Keratinocyte (primary cell): ENCODE measurements at places on chromosomes 6 and 20.

DNA sequence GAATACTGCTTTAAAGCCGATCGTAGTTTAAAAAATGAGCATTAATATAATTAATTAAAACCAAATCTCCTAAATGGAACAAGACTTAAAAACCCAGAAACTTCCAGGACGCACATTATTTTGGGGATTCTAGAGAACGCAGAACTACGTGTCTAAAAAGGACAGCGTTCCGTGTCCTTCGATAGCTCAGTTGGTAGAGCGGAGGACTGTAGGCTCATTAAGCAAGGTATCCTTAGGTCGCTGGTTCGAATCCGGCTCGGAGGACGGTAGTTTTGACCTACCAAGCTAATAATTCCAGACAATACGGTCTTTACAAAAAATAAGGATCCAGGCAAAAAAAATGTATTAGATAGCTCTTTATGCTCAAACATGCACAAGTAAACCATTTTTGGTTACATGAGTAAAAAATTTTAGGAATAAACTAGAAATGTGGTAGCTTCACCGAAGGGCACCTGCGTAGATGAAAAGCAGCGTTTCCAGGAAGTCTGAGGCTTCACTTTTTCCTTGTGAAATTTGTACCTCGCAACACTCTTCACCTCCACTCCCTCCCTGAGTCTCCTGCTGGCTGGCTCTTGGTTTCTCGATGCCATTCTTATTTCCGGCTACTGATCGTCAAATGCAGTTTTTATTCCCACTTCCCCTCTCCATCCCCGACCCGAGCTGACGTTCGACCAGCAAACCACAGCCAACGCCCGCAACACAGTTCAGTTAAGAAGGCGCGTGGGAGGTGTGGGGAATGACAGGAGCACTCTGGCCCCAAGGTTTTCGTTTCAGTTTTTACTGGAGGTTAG, 19.6 kb upstream of the ABT1 start:
- H3K36me3 ChIP-seq, result no peaks in the 10 kb centered on the region
- peaks cover 12% of the 10 kb centered on the region for H3K4me1 ChIP-seq
- H3K4me3 ChIP-seq, result peak overlapping the region; percentile 75
- no peak overlapping the region for H3K27ac ChIP-seq

- no peak overlapping the region for H3K4me3 ChIP-seq
- no peaks in the 10 kb centered on the region for H3K4me1 ChIP-seq
- H3K27me3 ChIP-seq, result no peaks in the 10 kb centered on the region
- no peak overlapping the region for H3K27ac ChIP-seq
Observed at GRCh38 chr6:35017411-35018181, 123.5 kb downstream of the TCP11 start.

DNA sequence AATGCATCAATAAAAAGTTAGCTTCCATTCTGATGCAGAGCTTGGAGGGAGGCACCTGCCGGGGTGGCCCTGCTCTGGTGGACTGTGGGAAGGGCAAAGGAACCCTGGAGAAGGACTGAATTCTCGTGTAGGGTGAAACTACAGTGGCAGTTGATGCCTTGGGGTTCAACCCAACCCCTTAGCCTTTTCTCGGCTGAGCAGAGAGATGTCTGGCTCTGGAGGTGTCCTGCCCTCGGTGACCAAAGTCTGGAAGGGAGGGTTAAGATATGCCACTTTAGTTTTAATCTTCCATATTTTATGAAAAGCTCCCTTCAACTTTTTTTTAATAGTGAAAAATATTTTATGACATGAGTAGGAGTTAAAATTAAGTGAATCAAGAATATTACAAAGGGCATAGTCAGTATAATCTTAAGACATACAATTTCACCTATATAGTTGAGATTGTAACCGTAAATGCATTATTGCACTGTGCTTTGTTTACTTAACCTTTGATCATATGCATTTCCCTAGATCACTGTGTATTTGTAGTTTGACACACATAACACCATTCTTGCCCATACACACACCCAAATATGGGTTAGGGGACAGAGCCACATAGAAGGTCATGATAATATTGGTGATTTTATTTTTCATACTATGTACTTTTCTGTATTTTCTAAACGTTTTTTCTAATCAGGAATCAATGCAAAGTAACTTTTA, 179.6 kb downstream of the MCHR2 start:
- DNase-seq, result no peak
- H3K4me1 ChIP-seq, result no peaks in the 10 kb centered on the region
- no peak overlapping the region for H3K4me3 ChIP-seq
- H3K27ac ChIP-seq, result no peak overlapping the region
- no peaks in the 10 kb centered on the region for H3K27me3 ChIP-seq

- no peak for DNase-seq
- H3K27ac ChIP-seq, result no peak overlapping the region
- H3K36me3 ChIP-seq, result no peaks in the 10 kb centered on the region
- H3K4me3 ChIP-seq, result no peak overlapping the region
Observed at GRCh38 chr20:51190783-51191180, 167.9 kb upstream of the KCNG1 start.

DNA sequence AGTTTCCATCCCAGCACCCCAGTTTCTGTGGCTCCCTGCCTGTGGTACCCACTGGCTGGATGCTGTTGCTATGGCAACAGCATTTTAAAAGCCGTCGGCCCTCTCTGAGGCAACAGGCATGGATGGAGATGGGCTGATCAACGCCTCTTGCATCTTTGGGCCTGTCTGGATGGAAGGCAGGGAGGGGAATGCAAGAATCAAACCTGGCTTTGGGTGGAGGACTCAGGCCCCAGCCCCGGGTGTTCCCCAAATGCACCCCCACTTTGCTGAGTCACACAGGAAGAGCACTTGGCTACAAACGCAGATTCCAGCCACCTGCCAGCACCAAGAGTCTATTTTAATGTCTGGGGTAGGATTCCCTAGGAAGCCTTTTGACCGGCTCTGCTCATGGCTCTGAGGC, 45.7 kb upstream of the TGM2 start:
- no peaks in the 10 kb centered on the region for H3K36me3 ChIP-seq
- no peak overlapping the region for H3K27ac ChIP-seq
- peaks cover 7% of the 10 kb centered on the region for H3K4me1 ChIP-seq
- no peaks in the 10 kb centered on the region for H3K27me3 ChIP-seq
- no peak for DNase-seq

GRCh38 chr6:101777646-101778045, 384.1 kb downstream of the GRIK2 start:
- H3K4me1 ChIP-seq, result no peaks in the 10 kb centered on the region
- no peaks in the 10 kb centered on the region for H3K27me3 ChIP-seq
- no peak overlapping the region for H3K27ac ChIP-seq
- no peaks in the 10 kb centered on the region for H3K36me3 ChIP-seq
- no peak for DNase-seq

DNA sequence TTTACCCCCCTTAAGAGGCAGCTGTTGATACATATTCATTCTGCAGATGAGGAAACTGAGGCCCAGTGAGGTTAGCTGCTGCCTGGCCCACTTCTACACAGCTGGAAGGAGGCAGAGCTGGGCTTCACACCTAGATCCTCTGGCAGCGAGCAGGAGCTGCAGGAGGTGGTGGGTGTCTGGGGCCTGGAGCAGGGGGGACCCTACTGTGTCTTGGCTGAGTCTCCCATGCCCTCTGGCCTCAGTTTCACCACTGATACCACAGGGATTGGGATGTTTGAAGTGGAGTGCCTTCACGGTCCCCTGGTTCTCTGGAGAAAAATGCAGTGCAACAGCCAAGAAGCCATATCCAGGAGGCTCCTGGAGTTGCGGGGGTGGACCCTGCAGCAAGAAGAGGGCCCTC, 8.2 kb upstream of the BPIFA2 start:
- no peak for DNase-seq
- no peaks in the 10 kb centered on the region for H3K4me1 ChIP-seq
- H3K36me3 ChIP-seq, result no peaks in the 10 kb centered on the region
- H3K4me3 ChIP-seq, result no peak overlapping the region
- no peaks in the 10 kb centered on the region for H3K27me3 ChIP-seq

DNA sequence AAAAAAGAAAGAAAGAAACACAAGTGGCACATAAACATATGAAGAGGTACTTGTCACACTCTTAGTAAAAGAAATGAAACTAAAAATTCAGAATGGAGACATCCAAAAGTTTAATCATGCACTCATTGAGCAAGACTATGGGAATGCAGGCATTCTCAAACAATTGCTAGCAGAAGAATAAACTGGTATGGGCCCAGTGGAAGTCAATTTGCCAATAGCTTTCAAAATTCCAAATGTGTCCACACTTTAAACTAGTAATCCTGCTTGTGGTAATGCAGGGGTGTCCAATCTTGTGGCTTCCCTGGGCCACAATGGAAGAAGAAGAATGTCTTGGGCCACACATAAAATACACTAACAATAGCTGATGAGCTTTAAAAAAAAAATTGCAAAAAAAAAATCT, 97.4 kb downstream of the EPB41L2 start:
- no peaks in the 10 kb centered on the region for H3K36me3 ChIP-seq
- H3K4me1 ChIP-seq, result no peaks in the 10 kb centered on the region
- DNase-seq, result no peak
- no peak overlapping the region for H3K4me3 ChIP-seq

- H3K4me1 ChIP-seq, result no peaks in the 10 kb centered on the region
- no peaks in the 10 kb centered on the region for H3K27me3 ChIP-seq
- no peaks in the 10 kb centered on the region for H3K36me3 ChIP-seq
- H3K27ac ChIP-seq, result no peak overlapping the region
- DNase-seq, result no peak
- no peak overlapping the region for H3K4me3 ChIP-seq
Observed at GRCh38 chr6:140581601-140582000, 1207.2 kb upstream of the CITED2 start.

DNA sequence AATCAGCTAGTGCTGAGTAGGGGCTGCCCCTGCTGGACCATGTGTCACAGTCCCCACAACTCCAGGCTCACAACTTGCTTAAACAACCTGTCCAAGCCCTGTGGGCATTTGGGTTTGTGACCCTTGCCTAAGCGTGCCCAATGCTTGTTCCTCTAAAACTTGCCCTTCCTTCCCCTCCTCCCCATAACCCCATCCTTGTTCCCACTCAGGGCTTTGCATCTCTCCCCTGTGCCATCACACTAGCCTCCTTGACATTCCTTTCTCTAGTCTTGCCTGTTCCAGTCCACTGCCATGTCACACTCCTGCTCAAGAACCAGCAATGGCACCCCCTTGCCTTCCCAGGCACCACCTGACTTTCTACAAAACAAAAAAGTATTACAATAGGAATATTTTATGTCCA, 2.3 kb upstream of the DLGAP4 start:
- no peak overlapping the region for H3K27ac ChIP-seq
- no peaks in the 10 kb centered on the region for H3K4me1 ChIP-seq
- peaks cover 74% of the 10 kb centered on the region for H3K27me3 ChIP-seq
- H3K36me3 ChIP-seq, result no peaks in the 10 kb centered on the region
- no peak overlapping the region for H3K4me3 ChIP-seq

GRCh38 chr20:20089939-20090338, 37.6 kb downstream of the CFAP61 start:
- H3K4me1 ChIP-seq, result no peaks in the 10 kb centered on the region
- DNase-seq, result no peak
- no peak overlapping the region for H3K27ac ChIP-seq
- H3K27me3 ChIP-seq, result no peaks in the 10 kb centered on the region
- H3K36me3 ChIP-seq, result no peaks in the 10 kb centered on the region

DNA sequence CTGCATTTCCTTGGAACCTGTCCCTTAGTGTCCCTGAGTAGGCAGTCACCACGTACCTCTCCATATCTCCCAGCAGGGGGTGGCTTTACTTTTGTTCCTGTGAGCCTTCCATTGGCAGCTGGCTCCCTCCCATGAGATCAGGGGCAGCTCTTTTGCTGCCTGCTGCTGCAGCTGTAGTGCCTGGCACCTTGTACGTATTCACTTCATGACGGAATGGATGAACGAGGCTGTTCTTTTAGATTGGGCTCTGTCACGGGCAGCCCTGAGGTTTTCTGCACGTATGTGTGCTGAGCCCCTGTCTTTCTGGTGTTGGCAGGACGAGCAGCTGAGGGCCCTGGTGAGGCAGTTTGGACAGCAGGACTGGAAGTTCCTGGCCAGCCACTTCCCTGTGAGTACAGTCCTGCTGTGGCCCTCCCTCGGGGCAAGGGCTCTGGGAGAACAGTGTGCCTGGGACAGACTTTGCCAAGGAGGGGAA, 14.6 kb downstream of the MYBL2 start:
- H3K36me3 ChIP-seq, result no peaks in the 10 kb centered on the region
- H3K4me1 ChIP-seq, result no peaks in the 10 kb centered on the region
- no peaks in the 10 kb centered on the region for H3K27me3 ChIP-seq
- H3K4me3 ChIP-seq, result no peak overlapping the region
- H3K27ac ChIP-seq, result no peak overlapping the region

DNA sequence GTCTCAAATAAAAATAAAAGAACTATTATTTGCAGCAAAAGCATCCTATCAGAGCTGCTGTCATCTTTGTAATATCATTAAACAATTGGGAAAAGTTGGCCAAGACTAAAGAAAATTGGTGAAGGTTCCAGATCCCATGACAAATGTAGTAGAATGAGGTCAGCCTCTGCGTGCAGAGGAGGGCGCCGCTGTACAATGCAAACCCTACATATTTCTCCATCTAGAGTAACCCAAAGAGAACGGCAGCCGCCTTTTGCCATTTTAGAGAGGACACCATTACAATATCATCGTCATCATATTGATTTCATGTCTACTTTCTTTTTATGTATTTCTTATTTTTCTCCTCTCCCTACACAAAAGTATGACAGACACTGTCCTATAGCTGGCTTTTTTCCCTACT, 59.5 kb downstream of the ZMYND8 start:
- peaks cover 39% of the 10 kb centered on the region for H3K36me3 ChIP-seq
- no peak overlapping the region for H3K4me3 ChIP-seq
- H3K27ac ChIP-seq, result no peak overlapping the region
- H3K4me1 ChIP-seq, result peaks cover 4% of the 10 kb centered on the region
- no peaks in the 10 kb centered on the region for H3K27me3 ChIP-seq

GRCh38 chr20:42193119-42193518, 574.9 kb upstream of the CHD6 start:
- H3K4me1 ChIP-seq, result no peaks in the 10 kb centered on the region
- no peaks in the 10 kb centered on the region for H3K27me3 ChIP-seq
- no peak for DNase-seq
- H3K27ac ChIP-seq, result no peak overlapping the region
- no peaks in the 10 kb centered on the region for H3K36me3 ChIP-seq

DNA sequence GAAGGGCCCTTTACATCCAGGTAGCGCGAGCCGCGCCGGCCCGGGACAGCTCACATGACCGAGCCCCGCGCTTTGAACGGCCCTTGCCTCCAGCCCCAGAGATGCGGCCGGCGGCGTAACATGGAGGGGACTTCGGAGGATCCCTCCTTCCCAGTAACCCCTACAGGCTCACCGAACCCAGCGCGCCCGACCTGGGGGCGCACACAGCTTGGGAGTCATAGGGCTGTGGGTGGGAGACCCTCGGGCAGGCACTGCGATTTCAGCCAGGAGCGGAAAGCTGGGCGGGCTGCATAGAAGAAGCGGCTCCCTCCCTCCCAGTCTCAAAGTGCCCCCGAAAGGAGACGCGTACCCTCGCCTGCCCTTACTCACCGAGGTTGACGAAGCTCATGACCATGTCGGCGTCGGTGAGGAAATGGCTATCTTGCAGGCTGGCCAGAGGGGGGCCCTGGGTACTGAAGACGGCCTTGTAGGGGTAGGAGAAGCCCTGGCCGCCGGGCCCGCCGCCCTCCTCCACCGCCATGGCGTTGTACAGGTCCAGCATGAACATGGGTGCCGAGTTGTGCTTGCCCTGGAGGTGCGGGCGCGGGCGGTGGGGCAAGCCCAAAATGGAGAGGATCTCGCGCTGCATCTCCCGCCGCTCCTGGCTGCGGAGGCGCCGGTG, 975 bp downstream of the BMP7 start:
- H3K4me3 ChIP-seq, result no peak overlapping the region
- no peak overlapping the region for H3K27ac ChIP-seq
- no peaks in the 10 kb centered on the region for H3K36me3 ChIP-seq
- peaks cover 93% of the 10 kb centered on the region for H3K27me3 ChIP-seq

GRCh38 chr6:13515912-13516311, 28.5 kb upstream of the GFOD1 start:
- H3K4me3 ChIP-seq, result no peak overlapping the region
- no peaks in the 10 kb centered on the region for H3K36me3 ChIP-seq
- no peak for DNase-seq
- H3K4me1 ChIP-seq, result peaks cover 8% of the 10 kb centered on the region
- H3K27me3 ChIP-seq, result no peaks in the 10 kb centered on the region

- H3K27me3 ChIP-seq, result no peaks in the 10 kb centered on the region
- no peak for DNase-seq
- H3K4me1 ChIP-seq, result no peaks in the 10 kb centered on the region
Observed at GRCh38 chr6:20559924-20560551, 25.8 kb downstream of the CDKAL1 start.
